AG20443 (cell line): ENCODE measurements at places on chromosomes 12 and 14.

DNA sequence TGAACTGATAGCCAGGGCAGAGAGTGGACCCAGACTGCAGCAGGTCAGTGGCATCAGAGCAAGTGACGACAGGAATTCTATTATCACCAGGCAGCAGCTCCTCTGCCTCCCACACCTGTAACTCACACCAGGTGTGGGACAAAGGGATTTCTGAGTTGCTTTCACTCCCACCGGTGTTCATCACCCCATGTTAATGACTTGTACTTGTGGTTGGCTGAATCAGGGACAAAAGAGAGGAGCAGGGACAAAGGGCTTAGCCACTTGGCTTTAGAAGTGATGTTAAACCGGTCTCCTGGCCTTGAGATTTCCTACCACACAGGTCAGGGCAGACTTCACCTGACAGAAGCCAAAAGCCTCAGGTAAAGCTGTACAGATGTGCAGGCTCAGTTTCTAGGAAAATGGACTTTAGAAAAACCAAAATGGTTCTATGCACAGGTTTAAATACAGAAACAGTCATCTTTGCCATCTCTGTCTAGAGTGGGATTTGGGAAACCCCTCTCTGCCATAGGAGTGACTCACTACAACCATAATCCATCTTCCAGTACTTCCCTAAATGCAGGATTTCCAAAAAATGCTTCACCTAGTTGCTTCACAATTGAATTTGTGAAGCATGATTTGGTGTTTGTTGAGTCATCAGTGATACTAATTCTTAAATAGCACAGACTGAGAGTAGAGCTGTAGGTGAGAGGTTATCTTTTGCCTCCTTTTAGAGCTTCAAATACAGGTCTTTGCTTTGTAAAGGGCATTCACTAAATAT is 158.5 kb downstream of the PRKCH start:
- no peak for DNase-seq

DNA sequence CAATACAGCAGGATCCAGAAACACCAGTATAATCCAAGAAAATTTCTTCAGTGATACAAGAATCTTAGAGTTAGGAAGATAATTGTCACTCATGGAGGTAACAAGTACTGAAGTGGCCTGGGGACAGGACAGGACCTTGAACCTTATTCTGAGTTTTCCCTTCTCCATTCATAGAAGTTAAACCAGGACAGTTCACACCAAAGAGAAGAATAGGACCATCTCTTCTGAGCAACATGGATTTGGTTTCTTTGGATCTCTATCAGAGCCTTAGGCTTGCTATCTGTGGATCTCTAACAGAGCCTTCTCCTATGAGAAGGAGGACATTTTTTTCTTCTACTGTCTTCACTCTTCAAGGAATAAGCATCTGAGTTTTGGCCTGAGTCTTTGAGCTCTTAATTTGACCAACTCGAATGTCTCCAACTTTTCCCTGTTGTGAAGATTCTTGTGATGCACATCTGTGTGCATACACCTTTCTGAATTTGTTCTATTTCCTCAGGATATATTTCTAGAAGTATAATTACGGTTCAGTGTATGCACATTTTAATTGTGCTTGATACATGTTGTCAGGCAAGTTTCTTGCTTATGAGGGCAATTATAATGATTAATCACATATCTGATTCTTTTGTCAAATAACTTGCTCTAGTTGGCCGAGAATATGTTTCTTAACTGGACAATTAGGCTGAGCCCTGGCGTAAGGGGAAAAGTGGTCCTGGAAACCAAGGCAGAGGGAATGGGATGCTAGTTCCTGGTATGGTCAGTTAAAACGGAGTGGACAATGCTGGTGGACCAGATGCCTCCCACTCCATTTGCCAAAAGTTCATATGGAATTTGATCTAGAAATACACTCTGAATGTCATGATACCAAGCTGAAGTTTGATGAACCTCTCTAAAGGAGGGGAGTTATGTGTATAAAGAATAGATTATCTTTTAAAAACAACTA is 6.6 kb downstream of the KRT6A start:
- DNase-seq = no peak

- DNase-seq = no peak
These were observed 344.4 kb upstream of the STXBP6 start for GRCh38 chr14:25394356-25394755.

- no peak for DNase-seq
These were observed at the start of gene C14orf180 for GRCh38 chr14:104579507-104579906. C14orf180 (plus strand) TSS chr14:104579764; CDS start chr14:104586431, 6,667 bp downstream.

- DNase-seq = no peak
These were observed 60.8 kb upstream of the C14orf180 start for GRCh38 chr14:104518659-104519350.

- no peak for DNase-seq
These were observed 75.7 kb downstream of the NT5DC3 start for GRCh38 chr12:103765322-103765721.

DNA sequence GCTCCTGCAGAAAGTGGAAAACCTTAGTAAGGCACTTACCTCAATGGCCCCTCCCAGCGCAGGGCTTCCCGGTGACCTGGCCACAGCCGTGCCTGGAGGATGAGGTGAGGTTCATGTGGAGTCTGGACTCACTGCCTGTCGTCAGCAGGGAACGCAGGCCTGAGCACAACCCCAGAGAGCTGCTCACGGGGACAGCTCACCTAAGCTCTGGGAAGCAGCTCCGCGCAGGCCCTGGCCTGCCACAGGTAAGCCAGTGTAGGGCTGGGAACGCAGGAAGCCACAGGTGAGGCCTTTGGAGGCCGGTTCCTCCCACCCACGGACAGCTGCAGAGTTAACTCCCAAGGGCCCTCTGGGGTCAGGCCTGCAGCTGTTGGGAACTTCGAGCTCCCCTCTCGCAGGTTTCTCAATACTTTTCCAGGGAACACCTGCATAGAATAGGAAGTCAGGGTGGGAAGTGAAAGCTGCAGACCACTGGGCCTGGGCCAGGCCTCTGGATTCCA is 32.7 kb downstream of the ANAPC7 start:
- no peak for DNase-seq

GRCh38 chr14:68708343-68708742 is 84.5 kb downstream of the ZFP36L1 start:
- DNase-seq = no peak

- no peak for DNase-seq
These were observed 65.2 kb upstream of the AP4S1 start for GRCh38 chr14:30960216-30960615.

- no peak for DNase-seq
These were observed 499.7 kb downstream of the TMTC2 start for GRCh38 chr12:83186419-83186818.

DNA sequence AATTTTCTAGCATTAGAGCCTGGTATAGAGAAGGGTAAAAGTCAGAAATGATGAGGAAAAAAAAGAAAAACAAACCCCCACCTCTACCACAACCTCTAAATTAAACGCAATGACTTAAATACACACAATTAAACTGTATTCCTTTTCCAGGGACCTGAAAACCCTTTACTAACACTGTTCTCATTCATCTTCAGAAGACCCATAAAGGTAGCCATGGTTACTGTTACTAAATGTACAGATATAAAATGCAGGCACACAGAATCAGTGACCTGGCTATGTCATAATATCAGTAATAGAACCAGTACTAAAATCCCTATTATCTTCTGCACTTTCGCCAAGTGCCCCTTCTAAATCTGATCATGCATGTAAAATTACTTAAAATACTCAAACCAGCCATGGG is 1.4 kb downstream of the ACIN1 start:
- no peak for DNase-seq

GRCh38 chr12:129428240-129428936 is 475.4 kb downstream of the TMEM132D start:
- DNase-seq = no peak

- DNase-seq = no peak
These were observed 1143.6 kb downstream of the FLRT2 start for GRCh38 chr14:86673523-86673969.

- peak; percentile 59 for DNase-seq
These were observed 17.4 kb downstream of the FOXN3 start for GRCh38 chr14:89399594-89400068.

DNA sequence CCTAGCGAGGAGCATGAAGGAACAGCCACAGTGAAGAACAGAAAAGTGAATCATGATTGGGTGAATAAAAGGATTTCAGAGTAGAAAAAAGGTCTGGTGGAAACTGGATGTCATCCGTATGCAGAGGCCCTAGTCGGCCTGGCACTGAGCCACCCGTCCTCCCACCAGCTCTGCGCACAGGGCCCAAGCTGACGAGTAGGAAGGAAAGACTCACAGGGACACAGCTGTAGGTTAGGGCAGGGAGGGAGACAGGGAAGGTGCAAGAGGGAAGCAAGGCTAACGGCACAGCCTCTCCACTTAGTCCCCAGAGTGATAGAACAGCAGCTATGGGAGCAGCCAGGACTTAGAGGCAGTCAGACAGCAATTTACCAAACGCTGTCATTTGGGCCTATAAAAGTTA is 112.6 kb downstream of the KCNK10 start:
- no peak for DNase-seq

GRCh38 chr14:25522926-25523325 is 473.0 kb upstream of the STXBP6 start:
- DNase-seq = no peak

- no peak for DNase-seq
These were observed 980.5 kb downstream of the FLRT2 start for GRCh38 chr14:86510491-86510890.
